GM04504 (cell line): ENCODE measurements at places on chromosomes 3 and 15.

GRCh38 chr3:193716150-193716549 lies 123.1 kb downstream of the OPA1 start:
- DNase-seq = no peak

DNA sequence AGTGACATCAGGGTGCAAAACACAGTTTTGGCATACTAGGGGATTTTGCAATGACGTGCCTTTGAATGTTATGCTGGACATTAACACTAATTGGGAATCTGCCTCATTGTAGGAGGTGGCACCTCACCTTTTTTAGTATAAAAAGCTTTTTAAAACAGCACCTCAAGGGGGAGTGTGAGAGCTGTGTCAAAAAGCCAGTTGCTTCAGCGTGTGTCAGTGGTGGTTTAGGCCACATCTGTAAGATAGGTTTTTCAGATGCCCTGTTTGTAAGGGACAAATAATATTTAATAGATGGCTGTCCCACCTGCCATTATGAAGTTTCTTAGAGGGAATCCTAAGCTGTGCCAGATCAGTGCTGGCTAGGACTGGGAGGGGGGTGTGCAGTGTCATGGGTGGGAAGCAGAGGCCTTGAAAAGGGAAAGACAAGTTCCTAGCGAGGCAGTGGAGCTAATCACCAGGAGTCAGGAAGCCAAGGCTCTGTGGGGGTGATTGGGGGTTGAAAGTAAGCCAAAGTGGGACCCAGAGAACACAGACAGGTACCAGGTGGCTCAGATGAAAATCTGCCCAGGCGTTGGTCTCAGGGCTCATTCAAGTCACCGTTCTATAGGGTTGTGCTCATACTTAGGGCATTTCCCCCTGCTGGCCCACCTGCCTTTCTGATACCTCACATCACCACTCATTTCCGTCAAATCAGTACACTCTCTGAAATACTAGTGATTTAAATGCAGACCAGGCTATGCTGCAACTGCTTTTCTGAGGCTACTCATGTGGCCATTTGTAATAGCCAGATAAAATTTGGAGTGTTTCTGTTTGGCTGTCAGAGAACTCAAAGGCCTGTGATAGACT lies 120.5 kb downstream of the BBX start:
- DNase-seq = no peak

- DNase-seq = no peak
These were observed 7.0 kb upstream of the TMEM62 start for GRCh38 chr15:43126356-43126755.

DNA sequence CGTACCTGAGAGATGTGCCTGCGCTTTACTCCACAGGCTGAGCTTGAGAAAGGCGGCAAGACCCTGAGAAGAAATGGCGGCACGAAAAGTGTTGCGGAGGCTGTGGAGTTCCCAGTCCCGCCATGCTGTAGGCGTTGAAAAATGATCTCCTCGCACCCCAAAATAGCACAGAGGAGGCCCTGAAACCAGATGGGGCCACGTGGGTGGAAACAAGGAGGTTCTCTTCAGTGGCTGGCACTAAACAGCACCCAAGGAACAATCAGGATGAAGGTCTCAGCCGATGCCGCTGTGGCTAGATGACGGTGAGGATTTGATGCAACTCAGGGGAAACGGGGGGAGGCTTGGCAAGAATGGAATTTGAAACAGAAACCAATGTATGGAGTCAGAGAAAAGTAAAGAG lies 57.3 kb downstream of the TMEM212 start:
- no peak for DNase-seq

- DNase-seq = no peak
These were observed 99.7 kb downstream of the TCF12 start for GRCh38 chr15:57018151-57018550.
